ENCODE measurements at places on chromosomes 5 and 9.

GRCh38 chr5:1663186-1663585, 136.5 kb downstream of the MRPL36 start:
- no peak for DNase-seq

- DNase-seq: no peak
These were observed 501.5 kb downstream of the SPATA31D1 start for GRCh38 chr9:82490019-82490499.

GRCh38 chr5:125194883-125195282, 448.4 kb upstream of the ZNF608 start:
- DNase-seq: no peak

DNA sequence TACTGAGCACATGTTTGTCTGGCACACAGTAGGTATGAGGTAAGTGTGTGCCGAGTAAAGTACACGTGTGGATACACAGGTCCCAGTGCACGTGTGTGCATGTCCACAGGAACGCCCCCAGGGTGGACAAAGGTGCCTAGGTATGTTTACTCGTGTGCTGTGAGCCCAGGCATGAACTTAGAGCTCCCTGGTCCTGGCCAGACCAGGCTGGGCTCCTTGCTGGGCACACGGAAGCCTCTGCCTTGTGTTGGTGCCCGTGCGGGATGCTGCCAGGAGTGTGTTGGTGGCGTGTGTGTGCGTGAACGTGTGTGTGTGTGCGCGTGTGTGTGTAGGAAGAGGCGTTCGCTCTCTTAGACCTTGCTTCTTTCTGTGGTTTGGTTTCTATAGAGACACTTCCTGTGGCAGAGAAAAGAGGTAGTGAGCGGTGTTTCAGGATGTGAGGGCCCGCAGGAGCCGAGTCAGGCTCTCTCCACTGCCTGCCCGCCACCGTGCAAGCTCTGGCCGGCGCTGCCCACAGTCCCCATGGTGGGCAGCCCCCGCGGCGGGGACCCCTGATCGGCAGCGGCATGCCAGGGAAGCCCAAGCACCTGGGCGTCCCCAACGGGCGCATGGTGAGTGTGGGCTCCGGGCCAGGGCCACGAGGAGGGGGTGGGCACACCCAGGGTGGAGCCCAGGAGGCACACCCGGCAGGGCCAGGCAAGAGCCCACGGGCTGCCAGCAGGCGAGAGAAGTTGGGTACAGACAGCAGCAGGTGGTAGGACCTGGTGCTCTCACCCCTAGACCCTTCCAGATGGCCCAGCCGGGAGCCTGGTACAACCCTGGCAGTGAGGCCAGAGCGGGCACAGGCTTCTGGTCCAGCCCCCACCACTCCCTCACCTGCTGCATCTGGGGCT, at the start of gene RGS14:
TSS of gene RGS14 (plus strand) at position 466 of the 893 bp plus-strand sequence. CDS start at position 567, 101 bp downstream.
- peak; percentile 57 for DNase-seq

GRCh38 chr5:99586878-99587277, 658.1 kb upstream of the CHD1 start:
- no peak for DNase-seq
